ENCODE measurements at places on chromosomes 7 and 10.

GRCh38 chr7:30421647-30422196 lies 56.9 kb downstream of the NOD1 start:
- no peak for DNase-seq

DNA sequence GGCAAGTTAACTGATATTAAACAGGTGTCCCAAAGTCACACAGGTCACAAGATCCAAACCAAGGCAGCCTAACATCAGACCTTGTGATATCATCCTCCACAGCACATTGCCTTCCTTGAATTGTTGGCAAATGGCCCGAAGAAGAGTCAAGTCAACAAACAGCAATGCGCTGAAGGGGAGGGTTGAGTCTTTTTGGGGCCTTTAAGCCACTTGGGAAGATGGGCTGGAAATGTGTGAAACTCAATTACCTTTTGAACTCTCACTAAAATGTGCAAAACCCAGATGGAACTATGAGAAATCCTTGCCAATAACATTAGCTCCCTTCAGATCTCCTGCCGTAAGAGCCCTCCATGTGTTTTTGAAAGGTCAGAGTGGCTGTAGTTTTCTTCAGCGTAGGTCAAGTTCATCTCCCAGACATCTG lies 47.9 kb upstream of the STK17A start:
- DNase-seq, result no peak

DNA sequence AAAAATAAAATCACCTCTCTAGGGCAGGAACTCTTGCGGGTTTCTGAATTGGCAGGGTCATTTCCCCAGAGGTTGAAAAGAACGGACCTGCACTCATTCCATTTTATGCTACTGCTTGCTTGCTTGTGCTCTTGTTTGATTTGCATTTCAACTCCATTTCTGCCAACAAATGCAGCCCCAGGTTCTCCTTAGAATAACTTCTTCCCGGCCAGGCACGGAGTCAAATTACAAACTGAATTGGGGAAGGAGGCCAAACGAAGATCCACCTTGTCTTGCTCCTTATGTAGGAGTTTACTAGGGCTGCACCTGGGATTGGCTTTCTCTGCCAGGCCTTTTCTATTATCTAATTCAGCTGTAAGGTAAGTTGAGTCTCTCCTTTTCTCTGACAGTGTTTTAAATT lies 79.6 kb downstream of the HGF start:
- no peak for DNase-seq

DNA sequence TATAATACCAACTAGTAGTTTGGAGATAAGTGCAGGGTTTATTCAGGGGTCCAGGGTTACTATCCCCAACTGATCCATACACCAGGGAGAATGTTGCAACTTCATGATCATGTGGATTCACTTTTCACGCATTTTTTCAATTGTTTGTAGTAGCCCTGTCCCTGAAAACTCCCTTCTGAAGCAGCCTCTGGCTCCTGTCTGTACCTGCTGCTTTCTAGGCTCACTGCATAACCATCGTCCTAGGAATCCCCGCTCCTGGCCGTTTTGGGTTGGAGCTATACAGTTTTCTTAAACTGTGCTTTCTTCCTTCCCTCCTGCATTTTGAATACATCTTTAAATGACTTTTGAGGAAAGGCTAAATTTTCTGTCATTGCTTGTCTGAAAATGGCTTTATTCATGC lies 154.1 kb downstream of the SDHAF3 start:
- no peak for DNase-seq

GRCh38 chr7:66377045-66377444 lies 171.9 kb downstream of the TPST1 start:
- DNase-seq, result no peak

DNA sequence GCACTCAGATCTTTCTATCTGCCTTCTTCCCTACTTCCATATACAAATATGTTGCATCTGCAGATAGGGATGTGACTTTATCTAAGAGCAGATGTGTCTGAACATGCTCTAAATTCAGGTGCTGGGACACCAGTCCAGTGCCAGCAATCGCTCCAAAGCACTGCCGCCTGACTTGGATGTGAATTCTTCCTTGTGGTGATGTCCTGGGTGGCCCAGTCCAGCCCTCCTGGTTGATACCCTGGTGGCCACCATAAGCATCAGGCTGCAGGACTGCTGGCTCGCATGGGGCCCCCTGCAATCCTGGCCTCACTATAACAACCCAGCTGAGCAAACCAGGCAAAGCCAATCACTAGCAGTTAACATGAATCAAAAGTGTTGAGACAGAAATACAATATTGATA lies 149.2 kb upstream of the PDE1C start:
- no peak for DNase-seq

DNA sequence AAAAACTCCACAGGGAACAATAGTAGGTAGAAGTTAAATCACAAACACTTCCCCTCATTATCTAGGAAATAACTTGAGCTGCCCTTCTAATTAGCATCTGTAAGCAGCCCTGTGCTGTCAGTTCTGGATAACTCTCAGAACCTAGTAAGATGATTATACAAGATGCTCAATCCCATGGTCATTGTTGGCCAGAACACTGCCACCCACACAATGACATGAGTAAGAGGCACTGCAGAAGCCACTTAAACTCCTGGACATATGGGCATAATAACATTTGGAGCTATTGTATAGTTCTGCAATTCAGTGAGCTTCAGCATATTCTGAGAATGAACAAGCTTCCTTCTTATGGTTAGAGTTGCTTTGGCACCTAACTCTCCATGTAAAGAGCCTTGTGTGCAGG lies 153.8 kb downstream of the PLPP4 start:
- no peak for DNase-seq

DNA sequence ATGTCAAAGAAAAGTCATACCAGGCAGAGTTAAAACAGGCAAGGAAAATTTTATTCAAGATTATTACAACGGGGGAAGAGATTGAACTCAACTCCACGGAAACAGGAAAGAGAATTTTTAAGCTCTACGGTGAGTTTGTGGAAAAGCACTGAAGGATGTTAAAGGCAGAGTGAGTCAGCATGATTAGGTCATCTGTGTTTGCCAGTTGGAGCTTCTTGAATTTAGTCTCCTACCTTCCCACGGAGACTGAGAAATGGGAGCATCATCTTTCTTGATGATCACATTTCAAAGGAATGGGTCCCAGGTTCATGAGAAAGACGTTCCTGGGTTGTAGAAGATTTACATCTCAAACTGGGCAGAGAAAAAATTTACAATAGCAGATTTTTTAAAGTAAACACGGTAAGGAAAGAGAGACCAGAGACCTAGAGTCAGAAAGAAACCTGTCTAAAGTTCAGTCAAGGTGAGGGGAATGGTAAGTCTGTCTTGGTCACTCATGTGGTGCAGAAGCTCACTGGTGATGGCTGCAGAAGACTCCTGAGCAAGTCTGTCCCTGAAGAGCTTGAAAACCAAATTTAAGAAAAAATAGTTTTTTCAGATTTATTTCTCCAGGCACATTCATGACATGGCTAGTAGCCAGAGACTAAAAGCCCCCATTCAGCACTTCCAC lies 516.9 kb upstream of the LRRN3 start:
- DNase-seq, result no peak
